Neuronal stem cell (in vitro differentiated cells): ENCODE measurements at places on chromosomes 7 and 10.

GRCh38 chr7:70738151-70738885 lies 393.6 kb upstream of the GALNT17 start:
- no peak for DNase-seq

- no peak for DNase-seq
Observed at GRCh38 chr7:22394739-22395138, 37.8 kb upstream of the RAPGEF5 start.

GRCh38 chr7:121304102-121304658 lies 24.6 kb upstream of the WNT16 start:
- no peak for DNase-seq

GRCh38 chr10:43703286-43703685 lies 54.6 kb upstream of the ZNF32 start:
- DNase-seq: no peak

- no peak for DNase-seq
Observed at GRCh38 chr7:158166386-158167340, 421.0 kb downstream of the PTPRN2 start.

GRCh38 chr10:116364868-116365267 lies 40.6 kb downstream of the CCDC172 start:
- no peak for DNase-seq

DNA sequence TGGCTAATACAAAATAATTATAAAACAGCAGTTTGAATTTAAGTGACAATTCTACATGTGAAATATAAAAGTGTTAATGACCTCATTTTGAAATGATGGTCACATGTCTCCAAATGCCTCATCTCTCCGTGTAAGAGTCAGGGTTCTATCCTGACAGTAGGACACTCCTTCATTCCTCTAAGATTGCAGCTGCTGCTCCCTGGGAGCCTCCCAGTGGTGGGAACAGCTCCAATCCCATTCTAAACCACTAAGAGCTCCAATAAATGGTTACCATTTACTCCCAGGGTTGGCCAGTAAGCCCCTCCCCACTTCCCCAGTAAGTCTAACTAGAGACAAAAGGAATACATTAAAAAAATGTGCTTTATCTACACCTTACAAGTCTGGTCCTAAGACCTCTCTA lies 344.6 kb upstream of the AOAH start:
- no peak for DNase-seq

DNA sequence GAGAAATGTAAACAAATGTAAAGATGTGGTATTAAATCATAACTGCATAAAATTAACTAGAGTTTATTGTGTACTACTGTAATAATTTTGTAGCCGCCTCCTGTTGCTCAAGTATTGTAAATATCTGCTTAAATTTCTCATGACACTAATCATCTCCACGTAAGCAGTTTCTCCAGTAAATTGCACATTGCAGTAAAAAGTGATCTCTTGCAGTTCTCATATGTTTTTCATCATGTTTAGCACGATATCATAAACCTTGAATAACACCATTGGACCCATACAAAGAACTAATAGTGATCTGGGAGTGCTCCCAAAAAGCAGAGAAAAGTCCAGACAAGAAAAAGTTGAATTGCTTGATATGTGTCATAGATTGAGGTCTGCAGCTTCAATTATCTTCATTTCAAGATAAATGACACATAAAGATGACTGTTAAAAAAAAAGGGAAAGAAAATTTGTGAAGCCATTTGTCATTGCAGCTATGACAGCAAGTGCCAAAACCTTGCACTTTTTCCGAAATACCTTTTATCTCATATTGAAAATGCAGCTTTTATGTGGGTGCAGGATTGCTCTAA lies 15.3 kb downstream of the LIPA start:
- DNase-seq: no peak

GRCh38 chr7:70047891-70048448 lies 449.7 kb downstream of the AUTS2 start:
- DNase-seq: no peak

DNA sequence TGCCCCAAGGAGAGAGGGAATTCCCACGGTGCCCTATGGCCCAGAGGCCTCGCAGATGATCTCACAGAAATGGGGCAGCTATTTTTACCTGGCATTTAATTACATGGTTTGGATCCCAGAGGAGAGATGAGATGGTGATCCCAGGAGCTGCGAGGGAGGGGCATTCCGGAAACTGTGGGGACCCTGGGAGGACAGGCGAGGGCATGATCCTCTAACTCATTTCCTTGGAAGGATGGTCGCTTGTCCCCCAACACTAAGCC lies 9.4 kb downstream of the SH2B2 start:
- DNase-seq: no peak

DNA sequence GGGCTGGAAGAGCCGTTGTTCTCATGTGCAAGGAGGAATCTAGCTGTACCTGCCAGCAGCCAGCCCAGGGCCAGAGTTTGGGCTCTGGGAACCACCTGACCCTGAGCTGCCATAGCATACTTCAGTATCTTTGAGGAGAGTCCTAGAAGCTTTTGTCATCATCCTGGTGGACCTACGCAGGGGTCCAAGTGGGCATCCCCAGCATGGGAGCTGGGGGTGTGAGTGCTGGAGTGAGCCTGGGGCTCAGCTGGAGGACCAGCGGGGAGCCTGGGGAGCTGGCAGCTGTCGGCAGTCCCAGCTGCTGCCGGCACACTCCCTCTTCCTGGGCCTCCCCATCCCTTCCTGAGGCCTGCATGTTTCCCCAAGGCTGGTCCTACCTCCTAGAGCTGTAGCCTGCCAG lies 32.5 kb downstream of the C10orf105 start:
- DNase-seq: no peak

- no peak for DNase-seq
Observed at GRCh38 chr10:58755677-58756076, 243.0 kb downstream of the BICC1 start.

DNA sequence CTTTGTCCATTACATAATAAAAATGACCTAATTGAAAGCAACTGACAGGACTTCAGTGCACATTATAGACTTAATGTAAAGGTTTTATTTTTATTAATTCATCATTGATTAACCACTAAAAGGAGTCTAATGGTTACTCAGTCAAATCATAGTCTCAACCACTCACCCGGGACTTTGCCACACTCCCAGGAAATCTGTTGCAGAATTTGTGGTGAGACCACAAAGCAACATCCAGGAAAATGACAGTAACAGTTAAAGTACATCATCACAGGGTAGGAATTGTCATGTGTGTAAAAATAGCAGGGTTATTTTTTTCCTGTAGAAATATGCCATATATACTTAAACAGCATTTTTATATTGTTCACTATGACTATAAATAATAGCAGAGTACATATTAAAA lies 6.3 kb upstream of the HGF start:
- DNase-seq: no peak

GRCh38 chr10:69630651-69631400 lies 779 bp downstream of the FAM241B start:
- no peak for DNase-seq
